ENCODE measurements at places on chromosomes 4 and X. TPM values are rescaled to one million over a fixed set of nuclear protein-coding genes. Genes with fewer than 3 reads are reported as not detected.

DNA sequence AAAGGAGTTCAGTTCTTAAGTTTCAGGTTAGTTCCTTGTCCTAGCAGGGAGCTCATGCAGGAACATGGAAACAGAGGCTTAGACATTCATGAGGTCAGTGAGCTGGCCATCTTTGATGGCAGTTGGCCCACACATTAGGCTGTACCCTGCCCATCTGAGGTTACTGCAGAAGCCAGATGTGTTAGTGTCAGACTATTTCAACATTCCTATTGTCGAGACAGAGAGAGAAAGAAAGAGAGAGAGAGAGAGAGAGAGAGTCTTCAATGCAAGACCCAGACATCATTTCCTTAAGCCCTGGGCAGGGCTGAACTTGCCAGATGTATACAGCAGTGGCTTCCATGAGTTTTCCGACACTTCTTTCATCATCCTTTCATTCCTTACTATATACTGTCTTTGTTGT is 91.3 kb downstream of the PPP1R2C start:
- H3K4me3 ChIP-seq = no peak overlapping the region
- H3K4me1 ChIP-seq = no peaks in the 10 kb centered on the region
- no peak overlapping the region for H3K27ac ChIP-seq

GRCh38 chr4:148330724-148331123 is 111.5 kb downstream of the NR3C2 start:
- H3K4me3 ChIP-seq = no peak overlapping the region
- no peaks in the 10 kb centered on the region for H3K36me3 ChIP-seq
- no peaks in the 10 kb centered on the region for H3K4me1 ChIP-seq

- no peaks in the 10 kb centered on the region for H3K36me3 ChIP-seq
- no peaks in the 10 kb centered on the region for H3K27me3 ChIP-seq
- H3K4me1 ChIP-seq = peaks cover 5% of the 10 kb centered on the region
- H3K4me3 ChIP-seq = no peak overlapping the region
Measured at GRCh38 chr4:159823743-159824142, 720.9 kb downstream of the RAPGEF2 start.

DNA sequence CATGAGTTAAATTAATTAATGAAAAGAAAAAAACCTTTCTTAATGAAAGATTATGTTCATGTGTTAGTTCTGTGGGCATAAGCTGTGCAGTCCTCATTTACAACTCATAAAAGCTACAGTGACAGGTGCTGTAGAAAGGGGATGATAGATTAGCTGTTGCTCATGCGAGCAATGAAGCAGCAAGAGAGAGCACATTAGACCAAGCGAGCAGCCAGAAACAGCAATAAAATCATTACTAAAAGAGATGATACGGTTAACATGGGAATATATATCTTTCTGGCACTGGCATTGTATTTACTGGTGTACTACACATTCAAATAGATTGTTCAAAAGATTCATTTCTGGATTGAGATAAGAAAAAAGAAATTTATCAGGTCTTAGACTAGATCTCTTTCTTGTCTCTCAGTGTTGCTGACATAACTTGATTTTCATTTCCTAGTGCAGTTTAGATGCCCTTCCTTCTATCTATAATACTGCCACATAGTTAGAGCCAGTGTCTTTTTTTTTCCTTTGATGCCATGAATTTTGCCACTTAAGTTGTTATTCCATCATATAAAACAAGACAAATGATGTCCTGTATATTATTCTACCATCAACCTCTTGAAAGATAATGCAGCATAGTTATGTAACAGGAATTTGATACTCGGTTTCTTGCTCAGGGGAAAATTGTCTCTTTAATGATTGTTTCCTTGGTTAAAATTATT is 164.6 kb downstream of the BANK1 start:
- no peaks in the 10 kb centered on the region for H3K4me1 ChIP-seq
- no peak overlapping the region for H3K27ac ChIP-seq
- no peak for DNase-seq
- H3K36me3 ChIP-seq = no peaks in the 10 kb centered on the region

GRCh38 chr4:155530857-155531256 is 135.8 kb upstream of the GUCY1A1 start:
- no peak for DNase-seq
- no peak overlapping the region for H3K4me3 ChIP-seq
- H3K27me3 ChIP-seq = no peaks in the 10 kb centered on the region
- no peaks in the 10 kb centered on the region for H3K4me1 ChIP-seq
- H3K27ac ChIP-seq = no peak overlapping the region

DNA sequence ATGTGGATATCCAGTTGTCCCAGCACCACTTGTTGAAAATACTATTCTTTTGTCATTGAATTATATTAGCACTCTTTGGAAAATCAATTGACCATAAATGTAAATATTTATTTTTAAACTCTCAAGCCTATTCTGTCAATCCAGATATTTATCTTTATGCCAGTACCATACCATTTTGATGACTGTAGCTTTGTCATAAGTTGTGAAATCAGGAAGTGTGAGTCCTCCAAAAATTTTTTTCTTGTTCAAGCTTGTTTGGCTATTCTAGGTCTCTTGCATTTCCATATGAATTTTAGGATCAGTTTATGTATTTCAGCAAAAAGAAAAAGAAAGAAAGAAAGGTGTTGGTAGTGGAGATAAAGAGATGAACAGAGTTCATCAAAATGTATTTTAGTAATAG is 8.2 kb upstream of the SMPX start:
- DNase-seq = no peak
- no peaks in the 10 kb centered on the region for H3K27me3 ChIP-seq
- H3K4me1 ChIP-seq = no peaks in the 10 kb centered on the region
- H3K4me3 ChIP-seq = no peak overlapping the region

DNA sequence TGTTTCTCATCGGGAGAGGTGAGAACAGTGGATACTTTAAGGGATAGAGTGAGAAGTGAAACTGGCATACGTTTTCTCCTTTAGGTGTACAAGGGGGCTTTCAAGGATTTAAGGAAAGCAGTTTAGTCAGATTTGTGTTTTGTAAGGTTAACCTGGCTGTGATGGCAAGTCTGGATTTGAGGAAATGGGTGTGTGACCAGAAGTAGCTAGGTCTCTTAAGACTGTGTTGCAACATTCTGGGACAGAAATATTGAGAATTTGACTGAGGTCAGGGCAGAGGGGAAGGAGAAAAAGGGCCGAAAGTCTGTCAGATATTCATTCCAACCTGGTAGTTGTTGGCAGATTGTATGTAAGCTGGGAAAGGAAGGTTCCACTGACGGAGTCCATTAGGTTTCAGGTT is 10.4 kb upstream of the GABRE start:
- no peak for DNase-seq
- H3K36me3 ChIP-seq = no peaks in the 10 kb centered on the region
- no peak overlapping the region for H3K4me3 ChIP-seq
- no peak overlapping the region for H3K27ac ChIP-seq

DNA sequence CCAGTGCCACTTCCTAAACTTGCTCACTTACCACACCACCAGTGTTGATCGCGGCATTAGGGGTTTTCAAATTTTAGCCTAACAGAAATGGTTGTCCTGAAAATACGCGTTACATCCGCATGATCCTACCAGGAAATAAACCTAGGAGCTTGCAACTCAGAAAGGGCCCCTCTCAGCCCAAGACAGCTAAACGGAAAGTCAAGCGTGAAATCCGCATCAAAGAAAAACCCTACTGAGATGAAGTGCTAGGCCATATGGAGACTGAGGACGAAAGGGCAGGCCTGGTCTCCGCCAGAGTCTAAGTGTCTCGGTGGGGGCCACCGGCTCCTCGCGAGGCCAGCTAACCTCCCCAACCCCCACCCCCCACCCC is 626 bp downstream of the YTHDC1 start:
- peak; percentile 22 for DNase-seq
- peaks cover 25% of the 10 kb centered on the region for H3K4me1 ChIP-seq
- H3K4me3 ChIP-seq = peak overlapping the region; percentile 75
- no peaks in the 10 kb centered on the region for H3K27me3 ChIP-seq
- no peaks in the 10 kb centered on the region for H3K36me3 ChIP-seq
- peak overlapping the region; percentile 96 for H3K27ac ChIP-seq

DNA sequence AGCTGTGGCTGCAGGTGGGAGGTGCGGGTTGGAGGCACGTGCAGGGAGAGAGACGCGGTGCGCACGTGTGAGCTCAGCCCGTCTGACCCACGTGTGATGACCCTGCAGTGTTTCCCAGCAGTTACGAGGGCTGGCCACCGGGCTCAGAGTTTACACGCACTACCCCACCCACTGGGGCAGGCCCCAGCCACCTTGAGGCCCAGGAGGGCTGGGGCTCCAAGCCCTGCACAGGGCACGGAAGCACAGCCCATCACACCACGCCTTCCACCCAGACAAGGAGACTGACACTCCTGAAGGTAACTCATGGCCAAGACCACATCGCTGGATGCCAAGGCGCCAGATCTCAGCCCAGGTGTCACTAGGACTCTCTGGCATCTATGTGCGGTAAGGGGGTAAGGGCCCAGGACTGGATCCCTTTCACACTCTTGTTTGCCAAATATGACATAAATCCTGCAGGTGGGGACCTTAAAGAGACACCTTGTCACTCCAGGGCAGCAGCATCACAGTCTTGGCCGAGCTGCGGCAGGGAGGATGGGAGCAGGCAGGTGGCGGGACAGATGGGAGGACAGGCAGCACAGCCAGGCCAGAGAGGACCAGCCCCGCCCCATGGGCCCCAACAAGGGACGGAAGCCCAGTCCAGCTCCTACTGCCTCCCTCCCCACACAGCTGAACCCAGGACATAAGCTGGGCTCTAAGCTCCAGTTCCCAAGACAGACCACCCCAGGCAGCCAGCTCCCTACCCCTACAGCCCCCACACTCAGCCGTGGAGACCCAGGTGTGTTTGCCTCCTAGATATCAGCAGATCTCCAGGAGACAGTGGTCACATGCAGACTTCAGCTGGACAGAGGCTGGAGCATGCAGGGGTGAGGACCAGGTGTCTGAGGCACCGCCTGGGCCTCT is 56.8 kb downstream of the ZFYVE28 start:
- no peak overlapping the region for H3K4me3 ChIP-seq
- peaks cover 9% of the 10 kb centered on the region for H3K4me1 ChIP-seq
- no peak for DNase-seq

DNA sequence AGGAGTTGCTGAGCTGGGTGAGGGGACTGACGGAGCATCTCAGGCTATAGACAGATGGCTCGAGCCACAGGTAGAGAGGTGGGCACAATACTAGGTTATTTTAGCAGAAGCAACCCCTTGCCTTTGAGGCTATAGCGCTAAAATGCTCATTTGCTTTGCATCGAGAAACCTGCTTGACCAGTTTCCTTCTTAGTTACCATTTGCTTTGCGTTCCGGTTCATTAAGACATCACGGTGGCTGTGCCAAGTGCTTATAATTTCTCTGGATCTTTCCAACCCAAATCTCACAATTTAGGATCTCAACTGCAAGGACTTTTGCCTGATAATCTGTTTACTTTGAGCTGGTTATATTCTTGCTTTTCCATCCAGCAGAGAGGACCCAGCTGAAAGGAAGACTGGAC is 40.8 kb downstream of the DLG3 start:
- H3K27me3 ChIP-seq = no peaks in the 10 kb centered on the region
- H3K36me3 ChIP-seq = no peaks in the 10 kb centered on the region
- no peak for DNase-seq

DNA sequence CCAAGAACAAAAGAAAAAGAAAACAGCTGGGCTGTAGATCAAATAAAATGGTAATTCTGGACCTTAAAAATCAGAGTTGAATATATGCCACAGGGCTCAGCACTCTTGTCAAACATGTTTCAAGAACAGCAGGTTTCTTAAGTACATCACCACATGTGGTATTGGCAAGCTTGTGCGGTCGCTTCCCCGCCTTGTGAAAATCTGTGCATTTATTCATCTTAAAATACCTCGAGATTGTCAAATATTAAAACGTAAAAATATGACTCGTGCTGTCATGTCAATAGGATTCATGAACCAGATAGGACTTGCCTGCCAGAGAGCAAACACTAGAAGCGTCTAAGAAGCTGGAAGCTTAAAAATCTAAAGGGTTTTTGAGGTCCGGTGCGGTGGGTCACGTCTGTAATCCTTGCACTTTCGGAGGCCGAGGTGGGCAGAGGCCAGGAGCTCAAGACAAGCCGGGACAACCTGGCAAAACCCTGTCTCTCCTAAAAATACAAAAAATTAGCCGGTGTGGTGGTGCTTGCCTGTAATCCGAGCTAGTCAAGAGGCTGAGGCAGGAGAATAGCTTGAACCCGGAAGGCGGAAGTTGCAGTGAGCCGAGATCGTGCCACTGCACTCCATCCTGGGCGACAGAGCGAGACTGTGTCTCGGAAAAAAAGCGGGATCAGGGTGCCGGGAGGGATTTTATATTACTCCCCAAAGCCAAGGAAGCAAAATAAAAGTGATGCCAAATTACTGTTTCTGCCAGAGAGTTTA is 40.2 kb upstream of the TMEM154 start:
- DNase-seq = no peak
- H3K27me3 ChIP-seq = no peaks in the 10 kb centered on the region
- H3K36me3 ChIP-seq = no peaks in the 10 kb centered on the region
- H3K4me1 ChIP-seq = no peaks in the 10 kb centered on the region
- H3K27ac ChIP-seq = no peak overlapping the region

- no peaks in the 10 kb centered on the region for H3K36me3 ChIP-seq
- no peak overlapping the region for H3K27ac ChIP-seq
- no peak for DNase-seq
Measured at GRCh38 chr4:98473046-98473445, 185.4 kb downstream of the TSPAN5 start.

- H3K27me3 ChIP-seq = no peaks in the 10 kb centered on the region
- DNase-seq = no peak
- no peak overlapping the region for H3K27ac ChIP-seq
- no peaks in the 10 kb centered on the region for H3K36me3 ChIP-seq
Measured at GRCh38 chrX:17710871-17711301, 26.4 kb upstream of the SCML1 start.

DNA sequence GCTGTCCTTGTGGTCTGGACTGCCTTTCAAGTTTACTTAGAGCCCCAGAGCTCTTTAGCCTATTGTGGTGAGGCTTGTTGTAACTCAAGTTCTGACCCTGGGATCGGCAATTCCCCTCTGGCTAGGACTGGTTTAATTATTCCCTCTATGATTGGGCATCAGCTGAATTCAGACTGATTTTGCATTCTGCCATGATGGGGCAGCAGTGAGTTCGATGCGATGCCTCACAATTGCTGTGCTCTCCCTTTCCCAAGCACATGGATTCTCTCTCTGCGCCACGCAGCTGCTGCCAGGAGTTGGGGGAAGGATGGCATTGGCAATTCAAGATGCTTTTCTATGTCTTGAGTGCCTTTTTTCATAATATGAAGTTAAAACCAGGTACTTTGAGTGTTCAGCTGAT is 327.8 kb upstream of the CXorf51B start:
- no peak overlapping the region for H3K27ac ChIP-seq
- DNase-seq = no peak
- H3K4me3 ChIP-seq = no peak overlapping the region
- no peaks in the 10 kb centered on the region for H3K36me3 ChIP-seq

DNA sequence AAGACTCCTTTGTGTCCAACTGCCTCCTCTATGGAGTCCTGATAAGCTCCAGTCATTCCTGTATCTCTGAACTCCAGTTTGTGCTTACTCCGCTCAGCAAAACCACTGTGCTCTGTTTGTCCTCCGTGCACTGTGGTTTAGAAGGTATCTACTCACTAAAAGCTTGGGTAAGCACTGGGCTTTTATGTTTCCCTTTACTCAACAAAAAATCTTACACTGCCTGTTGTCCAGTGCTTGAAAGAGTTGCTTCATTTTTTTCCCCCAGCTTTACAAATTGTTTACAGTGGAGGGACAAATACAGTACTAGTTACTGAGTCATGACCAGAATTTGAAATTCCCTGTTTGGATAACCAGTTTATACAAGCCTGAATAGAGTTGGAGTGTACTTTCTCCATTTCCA is 545.3 kb upstream of the FAT1 start:
- H3K27ac ChIP-seq = no peak overlapping the region
- H3K27me3 ChIP-seq = no peaks in the 10 kb centered on the region
- no peaks in the 10 kb centered on the region for H3K36me3 ChIP-seq
- DNase-seq = no peak

Gene HSFX3
- not detected for total RNA-seq

Gene OCRL
- 7.5 TPM for total RNA-seq

Gene MXRA5
- total RNA-seq = 34.5 TPM

Gene SHROOM4
- 0.92 TPM for total RNA-seq

Gene UXT
- total RNA-seq = 39.1 TPM

Gene PABPC5
- total RNA-seq = 0.41 TPM

Gene DNAJB14
- 11.2 TPM for total RNA-seq

Gene IGBP1
- 47.0 TPM for total RNA-seq
